ENCODE measurements at places on chromosomes 11 and 22.
A peak's percentile ranks its signal among the peaks of the same experiment; 100 is the strongest.

GRCh38 chr11:77154381-77155081 is 26.5 kb downstream of the MYO7A start:
- no peak for DNase-seq

GRCh38 chr11:122273476-122274191 is 157.6 kb upstream of the BLID start:
- DNase-seq, result no peak

- DNase-seq, result peak; percentile 39
Measured at GRCh38 chr11:45662665-45663485, 2.5 kb downstream of the CHST1 start.

DNA sequence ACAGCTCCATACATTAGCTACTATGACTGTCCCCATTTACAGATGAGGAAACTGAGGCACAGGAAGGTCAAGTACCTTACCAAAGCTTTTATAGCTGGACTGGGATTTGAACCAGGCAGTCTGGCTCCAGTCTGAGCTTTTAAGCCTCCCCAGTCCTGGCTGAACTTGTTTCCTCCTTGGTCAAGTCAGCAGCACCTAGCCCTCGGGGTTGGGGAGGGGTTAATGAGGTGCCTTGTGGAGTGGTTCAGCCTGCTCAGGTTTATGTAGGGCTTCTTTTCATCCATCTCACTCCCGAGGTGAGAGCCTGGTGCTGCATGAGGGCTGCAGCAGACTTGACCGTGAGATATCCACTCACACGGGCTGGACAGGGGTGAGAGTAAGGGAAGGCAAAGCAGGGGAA is 36.7 kb upstream of the GCAT start:
- DNase-seq, result no peak

DNA sequence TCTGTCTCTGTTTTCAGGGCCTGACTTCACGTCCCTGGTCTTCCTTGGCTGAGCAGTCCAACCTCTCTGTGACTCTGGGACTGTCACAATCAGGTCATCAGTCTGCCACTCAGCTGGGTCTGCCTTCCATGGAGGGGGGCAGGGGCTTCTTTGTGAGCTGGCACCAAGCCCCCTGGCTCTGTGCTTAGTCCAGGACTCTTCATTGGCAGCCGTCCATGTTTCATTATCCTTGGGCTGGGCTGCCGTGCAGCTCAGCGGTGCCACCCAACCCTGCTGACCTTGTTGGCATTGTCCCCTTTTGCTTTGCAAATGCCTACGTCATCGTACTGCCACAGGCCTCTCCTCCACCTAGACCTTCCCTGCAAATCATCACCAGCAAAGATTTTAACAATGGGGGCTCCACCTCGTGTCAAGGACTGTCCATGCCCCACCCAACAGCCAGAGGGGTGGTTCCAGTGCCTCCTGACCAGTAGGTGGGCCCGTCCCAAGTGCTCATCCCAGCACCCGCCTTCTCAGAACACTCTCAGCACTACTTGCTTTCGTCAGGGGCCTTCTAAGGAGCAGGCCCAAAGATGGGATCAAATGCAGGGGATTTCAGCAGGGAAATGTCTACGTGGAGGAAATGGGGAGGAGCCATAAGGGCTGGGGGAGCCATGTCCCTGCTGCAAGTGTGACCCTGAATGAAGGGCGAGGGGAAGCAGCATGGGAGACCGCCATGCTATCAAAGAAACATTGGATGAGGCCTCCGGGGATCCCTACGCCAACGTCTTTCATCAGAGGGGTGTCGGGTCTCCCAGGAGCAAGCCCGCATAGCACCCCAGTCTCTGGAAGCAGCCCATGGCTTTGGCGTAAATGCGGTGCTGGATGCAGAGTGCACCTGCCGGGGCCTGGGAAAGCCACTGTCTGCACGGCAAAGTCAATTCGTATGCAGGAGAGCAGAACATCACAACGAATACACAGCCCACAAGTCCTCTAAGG is 18.2 kb downstream of the KRTAP5-6 start:
- no peak for DNase-seq

DNA sequence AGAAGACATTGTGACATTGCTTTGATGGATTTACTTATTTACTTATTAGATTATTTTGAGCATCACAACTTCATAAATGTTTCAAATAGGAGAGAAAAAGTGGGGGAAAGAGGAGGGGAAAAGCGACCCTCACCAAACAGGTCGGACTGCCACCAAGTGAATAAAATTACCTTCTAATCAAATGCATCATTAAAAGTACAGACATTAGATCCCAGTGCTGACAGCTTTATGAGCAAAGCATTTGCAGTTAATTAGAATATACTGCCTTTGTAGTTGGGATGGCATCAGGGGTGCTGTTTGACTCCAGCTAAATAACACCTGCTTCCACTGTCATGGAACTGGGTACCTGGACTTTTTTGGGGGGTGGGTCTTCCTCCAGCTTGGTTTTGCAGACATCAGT is 299.6 kb downstream of the OPCML start:
- DNase-seq, result no peak
